Fibroblast of upper back skin (primary cell): ENCODE measurements at places on chromosomes 2 and 18.
A peak's percentile ranks its signal among the peaks of the same experiment; 100 is the strongest.

DNA sequence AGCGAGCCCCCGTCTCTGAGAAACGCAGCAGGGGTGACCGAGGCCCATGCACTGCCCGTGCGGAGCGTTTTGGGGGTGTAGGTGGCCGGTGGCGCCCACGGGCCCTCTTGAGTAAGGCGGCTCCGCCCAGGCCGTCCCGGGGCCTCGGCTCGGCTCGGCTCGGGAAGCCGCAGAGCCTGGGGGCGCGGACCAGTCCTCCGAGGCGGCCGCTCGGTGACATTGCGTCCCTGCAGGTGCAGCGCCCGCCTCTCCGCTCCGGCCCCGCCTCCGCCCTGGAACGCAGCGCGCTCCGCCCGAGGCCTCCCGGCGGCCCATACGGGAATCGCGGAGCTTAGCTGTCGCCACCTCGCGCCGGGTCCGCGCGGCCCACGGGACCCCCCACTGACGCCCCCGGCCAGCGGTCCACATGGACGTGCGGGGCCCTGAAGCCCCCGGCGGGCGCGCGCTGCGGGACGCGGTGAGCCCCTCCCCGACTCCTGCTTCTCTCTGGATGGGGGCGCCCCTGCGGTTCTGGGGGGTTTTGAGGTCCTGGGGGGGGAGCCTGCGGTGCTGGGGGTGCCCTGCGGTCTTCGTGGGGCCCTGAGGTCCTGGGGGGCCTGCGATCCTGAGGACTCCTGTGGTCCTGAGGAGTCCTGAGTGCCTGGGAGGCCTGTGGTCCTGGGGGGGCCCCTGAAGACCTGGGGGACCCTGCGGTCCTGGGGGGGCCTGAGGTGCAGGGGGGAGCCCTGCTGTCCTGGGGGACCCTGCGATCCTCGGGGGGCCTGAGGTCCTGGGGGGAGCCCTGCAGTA, at the start of gene HSBP1L1:
HSBP1L1 (plus strand) TSS at position 314 of the 789 bp plus-strand sequence; CDS start at position 407, 93 bp downstream.
- DNase-seq, result peak; percentile 13

DNA sequence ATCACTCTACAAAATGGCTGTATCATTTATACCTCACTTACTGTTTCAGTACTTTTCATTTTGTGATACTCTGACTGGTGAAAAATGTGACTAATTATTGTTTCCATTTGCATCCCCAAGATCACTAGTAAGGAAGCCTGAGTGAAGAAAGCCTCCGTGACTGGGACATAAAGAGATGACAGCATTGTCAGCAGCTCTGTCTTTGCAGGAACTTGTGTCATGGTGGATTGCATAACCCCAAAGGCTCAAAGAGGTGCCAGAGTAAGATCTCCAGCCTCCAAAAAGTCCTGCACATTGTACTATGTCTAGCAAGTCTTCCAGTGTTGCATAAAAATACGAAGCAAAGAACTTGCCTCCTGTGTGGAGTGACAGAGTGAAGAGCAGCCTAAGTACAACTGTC, 187.5 kb upstream of the CRIM1 start:
- DNase-seq, result no peak

GRCh38 chr2:27925766-27926472, 35.4 kb downstream of the BABAM2 start:
- no peak for DNase-seq

GRCh38 chr18:13834496-13835015, 10.6 kb downstream of the MC5R start:
- no peak for DNase-seq

DNA sequence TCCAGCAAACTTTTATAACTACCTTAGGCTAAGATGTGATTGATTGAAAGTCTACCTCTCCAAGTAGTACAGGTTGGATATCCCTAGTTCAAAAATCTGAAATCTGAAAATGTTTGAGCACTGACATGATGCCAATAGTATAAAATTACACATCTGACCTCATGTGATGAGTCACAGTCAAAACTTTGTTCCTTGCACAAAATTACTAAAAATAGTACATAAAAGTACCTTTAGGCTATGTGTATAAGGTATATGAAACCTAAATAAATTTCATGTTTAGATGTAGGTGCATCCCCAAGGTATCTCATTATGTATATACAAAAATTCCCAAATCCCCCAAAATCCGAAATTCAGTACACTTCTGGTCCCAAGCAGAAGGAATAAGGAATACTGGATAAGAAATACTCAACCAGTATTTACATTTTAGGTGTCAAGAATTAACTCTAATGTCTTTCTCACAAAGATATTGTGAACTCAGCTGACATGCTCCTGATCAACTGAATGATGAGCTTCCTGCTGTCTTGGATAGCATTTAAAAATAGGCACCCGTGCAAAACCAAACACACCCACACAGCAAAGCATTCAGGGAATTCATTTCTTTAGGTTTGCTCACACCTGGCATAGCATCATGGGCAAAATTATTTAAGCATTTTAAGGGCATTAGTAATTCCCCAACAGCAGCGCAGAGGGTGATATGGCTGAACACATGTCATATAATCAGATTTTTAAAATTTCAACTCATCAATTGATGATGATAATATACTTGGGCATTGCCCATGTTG, 497.4 kb upstream of the MEIS1 start:
- peak; percentile 8 for DNase-seq

DNA sequence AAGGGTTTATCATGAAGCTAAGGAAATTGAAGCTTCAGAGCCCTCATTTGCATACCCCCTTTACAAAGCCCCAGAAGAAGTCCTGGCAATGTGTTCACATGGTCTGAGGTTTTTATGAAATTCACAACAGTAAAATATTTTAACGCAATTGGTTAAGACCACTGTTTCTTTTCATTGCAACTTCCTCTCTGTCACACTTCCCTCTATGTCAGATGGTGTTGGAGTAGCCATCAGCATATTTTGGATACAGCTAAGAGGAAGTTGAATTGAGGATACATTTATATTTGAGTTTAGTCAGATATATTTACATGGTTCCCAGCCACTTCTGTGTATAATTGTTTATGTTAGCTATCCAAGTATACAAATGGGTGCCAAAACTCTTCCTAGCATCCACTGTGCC, 170.0 kb downstream of the TXNL1 start:
- DNase-seq, result no peak

GRCh38 chr18:57819671-57820460, 16.8 kb upstream of the ATP8B1 start:
- DNase-seq, result peak; percentile 69
